ENCODE measurements at places on chromosomes 2 and 18.

- no peak for DNase-seq
Observed at GRCh38 chr2:204114295-204115136, 178.0 kb downstream of the ICOS start.

DNA sequence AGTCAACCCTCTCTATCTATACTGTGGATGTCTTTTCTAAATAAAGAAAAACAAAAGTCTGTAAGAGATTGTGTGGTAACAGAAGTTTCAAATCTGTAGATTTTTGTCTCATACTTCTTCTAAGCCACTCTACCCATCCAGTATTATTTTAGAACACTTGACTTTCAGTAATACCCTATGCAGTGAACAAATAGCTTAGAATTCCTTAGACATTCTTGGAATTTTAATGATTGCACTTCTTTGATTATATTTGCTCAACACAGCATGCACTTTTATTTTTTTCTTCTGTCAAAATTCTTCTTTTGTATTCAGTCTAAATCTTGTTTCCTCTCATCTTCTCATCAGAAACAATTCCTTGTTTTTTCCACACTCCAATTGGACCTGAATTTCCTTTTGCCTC, 1080.2 kb downstream of the SUCLG1 start:
- DNase-seq = no peak

DNA sequence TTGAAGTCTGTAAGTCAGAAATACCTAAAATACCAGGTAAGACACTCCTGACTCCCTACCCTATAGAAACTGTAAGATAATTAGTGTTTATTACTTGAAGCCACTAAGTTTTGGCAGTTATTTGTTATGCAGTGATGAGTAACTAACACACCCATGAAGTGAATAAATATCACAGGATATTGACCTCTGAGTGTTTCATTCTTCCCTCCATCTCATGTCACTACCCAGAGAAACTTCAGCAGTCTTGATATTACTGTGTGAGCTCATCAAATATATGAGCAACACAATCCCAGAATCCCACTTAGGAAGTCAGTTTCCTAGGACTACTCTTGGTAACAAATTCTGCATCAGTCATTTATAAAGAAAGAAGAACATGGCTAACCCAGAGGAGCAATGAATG, 529.7 kb downstream of the FBXO15 start:
- no peak for DNase-seq

DNA sequence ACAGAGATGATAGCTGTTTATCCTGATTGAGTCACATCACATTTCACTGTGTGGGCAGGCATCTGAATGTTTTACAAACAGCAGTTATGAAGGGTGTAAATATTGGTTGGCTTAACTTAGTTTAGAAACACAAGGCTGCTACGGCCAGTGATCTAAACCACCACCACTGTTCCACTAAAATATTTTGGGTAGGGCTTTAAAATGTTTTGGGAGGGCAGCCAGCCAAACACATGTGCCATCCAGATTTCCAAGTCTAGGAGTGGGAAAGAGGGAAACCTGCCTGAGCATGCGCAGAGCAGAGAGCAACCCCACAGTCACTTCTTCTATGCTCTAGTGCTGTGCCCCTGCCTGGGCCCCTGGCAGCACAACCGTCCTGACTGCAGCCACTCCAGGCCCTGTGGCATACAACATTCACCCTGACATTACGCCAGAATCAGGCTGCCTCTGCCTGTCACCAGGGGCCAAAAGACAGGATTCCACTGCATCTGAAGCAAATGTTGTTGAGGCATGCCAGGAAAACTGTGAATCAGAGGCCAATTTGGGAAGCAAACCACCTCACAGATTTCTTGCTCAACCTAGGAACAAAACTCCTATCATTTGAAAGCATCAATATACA, 74.8 kb upstream of the COL5A2 start:
- DNase-seq = no peak

- DNase-seq = no peak
Observed at GRCh38 chr2:102782933-102783332, 21.1 kb downstream of the TMEM182 start.

- DNase-seq = no peak
Observed at GRCh38 chr2:121721926-121722325, 14.7 kb downstream of the NIFK start.

DNA sequence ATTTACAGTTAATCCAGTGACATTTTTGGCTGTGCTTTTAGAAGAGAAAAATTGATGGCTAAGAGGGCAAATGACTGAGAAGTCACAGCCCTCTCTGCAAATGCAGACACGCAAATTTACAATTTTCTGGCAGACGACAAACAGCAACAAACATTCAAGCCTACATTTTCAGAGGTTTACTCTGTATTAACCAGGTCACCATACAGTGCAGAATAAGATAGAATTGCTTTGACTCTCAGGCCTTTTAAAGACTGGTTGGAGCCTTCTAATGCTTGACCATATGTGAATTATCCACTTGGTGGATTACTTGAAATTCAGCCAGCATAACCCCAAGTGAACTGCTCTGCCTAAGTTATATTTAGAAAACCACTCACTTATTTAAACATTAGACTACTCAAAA, 280.9 kb upstream of the STON1 start:
- no peak for DNase-seq

DNA sequence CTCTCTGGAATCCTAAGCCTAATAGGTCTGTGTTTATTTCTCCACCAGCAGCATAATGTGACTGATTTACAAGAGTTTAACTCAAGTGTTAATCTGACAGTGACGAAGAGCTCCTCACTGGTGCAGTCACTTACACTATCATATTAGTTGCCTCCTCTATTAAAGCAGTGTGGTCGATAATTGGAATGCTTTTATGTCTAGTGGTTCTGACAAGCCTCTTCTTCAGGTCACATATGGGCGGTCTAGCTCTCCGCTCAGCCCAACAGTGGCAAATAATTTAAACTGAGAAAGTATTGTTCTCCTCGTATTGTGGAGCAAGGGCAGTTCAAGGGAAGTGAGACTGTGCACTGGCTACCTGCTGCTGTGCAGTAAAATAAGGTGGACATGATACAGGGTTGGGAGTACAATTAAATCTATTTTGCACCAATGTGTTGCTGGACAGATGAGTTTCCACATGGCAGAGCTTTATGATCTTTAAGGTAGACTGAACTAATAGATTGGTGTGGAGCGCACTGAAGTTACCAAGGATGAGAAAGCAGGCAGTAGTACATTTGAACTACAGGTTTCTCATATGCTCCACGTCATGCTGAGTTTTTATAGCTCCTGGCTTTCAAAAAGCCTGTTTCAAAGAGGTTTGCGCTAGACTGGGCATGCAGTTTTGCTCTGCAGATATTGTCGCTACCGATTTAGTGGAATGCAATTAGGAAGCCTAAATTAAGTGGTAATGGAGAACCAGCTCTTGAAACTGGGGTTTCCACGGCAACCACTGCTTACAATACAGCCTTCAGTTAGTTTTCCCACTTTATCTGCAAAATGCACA, 151.7 kb upstream of the POU3F3 start:
- DNase-seq = no peak

DNA sequence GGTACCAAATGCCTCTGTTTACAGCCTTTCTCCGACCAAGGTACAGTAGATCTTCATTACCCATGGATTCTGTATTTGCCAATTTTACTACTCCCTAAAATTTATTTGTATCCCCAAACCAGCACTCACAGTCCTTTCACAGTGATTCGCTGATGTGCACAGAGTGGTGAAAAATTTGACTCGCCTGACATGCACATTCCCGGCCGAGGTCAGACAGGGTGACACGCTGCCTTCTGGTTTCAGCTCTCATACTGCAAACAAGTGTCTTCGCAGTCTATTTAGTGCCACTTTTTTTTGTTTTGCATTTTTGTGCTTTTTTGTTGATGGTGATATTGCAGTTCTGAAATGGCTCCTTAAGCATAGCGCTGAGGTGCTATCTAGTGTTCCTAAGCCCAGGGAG, 71.0 kb downstream of the MAPK4 start:
- no peak for DNase-seq

GRCh38 chr18:9069601-9070000, 32.9 kb upstream of the NDUFV2 start:
- no peak for DNase-seq

GRCh38 chr2:106137731-106138521, 56.2 kb downstream of the UXS1 start:
- no peak for DNase-seq

DNA sequence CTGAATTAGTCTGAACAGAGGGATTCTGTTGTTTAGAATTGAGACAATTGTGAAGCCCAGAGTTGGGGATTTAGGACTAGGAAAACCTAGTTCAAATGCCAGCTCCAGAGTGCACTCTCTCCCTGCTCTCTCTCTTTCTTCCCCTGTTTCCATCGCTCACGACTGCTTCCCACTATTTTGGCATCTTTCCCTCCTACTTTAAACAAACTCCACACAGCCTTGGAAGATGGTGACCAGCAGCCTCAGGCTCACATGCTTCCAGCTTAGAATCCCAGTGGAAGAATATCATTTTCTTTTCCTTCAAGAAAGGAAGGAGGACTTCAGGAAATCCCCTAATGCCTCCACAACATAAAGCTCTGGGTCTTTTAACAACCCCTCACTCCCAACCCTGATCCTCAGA, 6.1 kb upstream of the DNMT3A start:
- DNase-seq = no peak

GRCh38 chr2:10469955-10470608, 22.0 kb upstream of the ODC1 start:
- no peak for DNase-seq

DNA sequence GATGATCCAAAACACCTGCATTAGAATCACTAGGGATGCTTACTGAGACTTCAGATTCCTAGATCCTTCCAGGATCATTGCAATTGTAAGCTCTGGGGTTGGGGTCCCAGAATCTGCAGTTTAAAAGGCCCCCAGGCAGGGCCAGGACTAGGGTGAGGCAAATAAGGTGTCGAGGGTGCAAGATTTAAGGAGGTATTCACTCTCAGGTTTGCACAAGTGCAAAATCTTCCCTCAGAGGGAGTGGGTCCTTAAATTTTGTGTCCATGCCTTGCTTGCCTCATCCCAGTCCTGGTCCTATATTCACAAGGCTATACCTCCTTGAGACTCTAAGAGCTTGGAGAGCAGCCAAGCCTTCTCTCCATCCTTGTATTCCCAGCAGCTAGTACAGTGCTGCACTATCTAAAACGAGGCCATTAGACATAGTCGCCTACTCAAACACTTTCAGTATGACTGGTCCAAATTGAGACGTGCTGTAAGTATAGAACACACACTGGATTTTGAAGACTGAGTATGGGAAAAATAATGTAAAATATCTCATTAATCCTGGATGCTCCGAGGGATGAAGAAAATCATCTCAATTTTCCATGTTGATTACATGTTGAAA, 31.6 kb upstream of the MREG start:
- no peak for DNase-seq

DNA sequence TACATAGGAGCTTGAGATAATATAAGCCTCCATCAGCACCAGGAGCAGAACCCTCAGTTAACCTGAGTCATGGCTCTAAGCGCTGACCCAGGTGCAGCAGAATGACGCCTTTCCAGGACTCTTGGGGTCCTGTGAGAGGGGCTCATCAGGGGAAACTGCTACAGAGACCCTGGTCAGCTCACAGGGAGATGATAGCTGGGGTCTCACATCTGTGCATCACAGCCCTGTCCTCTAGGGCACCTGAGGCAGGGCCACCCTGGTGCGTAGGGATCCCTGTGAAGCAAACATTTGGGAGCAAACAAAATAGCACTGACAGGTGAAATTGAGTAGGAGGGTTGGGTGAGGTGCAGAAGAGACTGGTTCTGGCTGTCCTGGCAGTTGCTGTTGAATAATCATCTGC, 219.2 kb downstream of the SH3RF3 start:
- DNase-seq = no peak

DNA sequence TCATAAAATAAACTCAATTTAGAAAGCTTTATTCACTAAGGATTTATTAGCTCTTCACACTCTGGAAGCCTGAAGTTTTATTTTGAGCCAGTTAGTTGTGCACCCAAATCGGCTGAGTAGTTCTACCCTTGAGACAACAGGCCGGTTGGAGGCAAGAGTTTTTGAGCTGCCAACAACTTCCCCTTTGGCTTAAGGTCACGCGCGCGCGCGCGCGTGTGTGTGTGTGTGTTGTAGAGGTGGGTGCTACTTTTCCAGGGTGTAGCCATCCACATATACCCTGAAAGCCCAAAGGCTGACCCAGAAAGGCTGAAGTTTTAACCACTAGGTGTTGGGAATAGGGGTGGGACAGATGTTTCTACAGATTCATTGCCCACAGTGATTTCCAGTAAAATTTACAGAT, 150.2 kb upstream of the LHCGR start:
- no peak for DNase-seq

DNA sequence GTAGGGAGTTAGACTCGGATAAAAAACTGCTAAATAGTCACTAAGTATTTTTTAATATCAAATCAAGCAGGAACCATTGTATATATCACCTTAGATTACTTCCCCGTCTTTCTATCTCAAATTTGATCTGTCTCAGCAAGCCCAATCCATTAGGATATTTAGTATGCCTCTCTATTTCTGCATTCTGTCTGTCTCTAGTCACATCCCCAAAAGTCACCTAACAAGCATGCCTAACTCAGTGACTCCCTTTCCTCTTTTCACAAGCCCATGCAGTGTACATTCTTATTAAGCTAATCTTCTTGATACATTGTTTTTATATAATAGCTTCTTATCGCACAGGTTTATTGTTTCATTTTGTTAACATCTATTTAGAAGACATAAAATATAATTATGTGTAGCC, 57.8 kb downstream of the PDE1A start:
- no peak for DNase-seq

DNA sequence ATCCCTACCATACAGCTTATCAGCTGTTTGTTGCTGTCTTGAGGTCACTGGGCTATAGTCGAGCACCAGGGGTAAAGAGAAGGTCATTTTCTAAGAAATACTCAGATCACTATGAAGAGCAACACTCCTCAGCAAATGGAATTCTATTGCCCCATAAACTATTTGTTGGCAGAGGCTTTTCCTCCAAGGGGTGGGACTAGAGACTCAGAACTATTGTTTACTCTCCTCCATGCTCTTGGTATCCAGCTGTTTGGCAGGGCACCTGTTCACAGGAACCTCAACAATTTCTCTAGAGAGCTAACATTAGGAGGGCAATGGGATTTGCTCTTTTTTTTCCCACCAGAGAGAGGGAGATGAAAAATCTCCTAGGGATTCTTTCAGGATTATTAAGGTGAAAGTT, 249.1 kb upstream of the SPRED2 start:
- DNase-seq = no peak

DNA sequence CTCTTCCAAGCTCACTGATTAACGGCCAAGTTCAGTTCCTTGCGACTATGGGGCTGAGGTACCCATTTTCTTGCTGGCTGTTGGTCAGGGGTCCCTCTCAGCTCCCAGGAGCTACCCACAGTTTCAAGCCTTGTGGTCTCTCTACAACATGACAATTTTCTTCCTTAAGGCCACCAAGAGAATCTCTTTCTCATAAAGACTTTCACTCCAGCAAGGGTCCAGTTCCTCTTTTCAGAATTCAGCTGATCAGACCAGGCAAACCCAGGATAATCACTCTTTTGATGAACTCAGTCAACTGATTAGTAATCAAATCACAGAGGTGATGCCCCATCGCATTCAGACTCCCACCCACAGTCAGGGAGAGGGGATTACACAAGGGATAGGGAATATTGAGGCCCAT, 129.7 kb downstream of the IRS1 start:
- DNase-seq = no peak

- DNase-seq = no peak
Observed at GRCh38 chr2:60837123-60837522, 44.3 kb upstream of the REL start.

- no peak for DNase-seq
Observed at GRCh38 chr2:85711578-85712060, 17.5 kb downstream of the GNLY start.

GRCh38 chr18:3538456-3538855, 88.5 kb downstream of the TGIF1 start:
- no peak for DNase-seq
